ENCODE measurements at places on chromosomes 5 and 9.
A peak's percentile ranks its signal among the peaks of the same experiment; 100 is the strongest.

DNA sequence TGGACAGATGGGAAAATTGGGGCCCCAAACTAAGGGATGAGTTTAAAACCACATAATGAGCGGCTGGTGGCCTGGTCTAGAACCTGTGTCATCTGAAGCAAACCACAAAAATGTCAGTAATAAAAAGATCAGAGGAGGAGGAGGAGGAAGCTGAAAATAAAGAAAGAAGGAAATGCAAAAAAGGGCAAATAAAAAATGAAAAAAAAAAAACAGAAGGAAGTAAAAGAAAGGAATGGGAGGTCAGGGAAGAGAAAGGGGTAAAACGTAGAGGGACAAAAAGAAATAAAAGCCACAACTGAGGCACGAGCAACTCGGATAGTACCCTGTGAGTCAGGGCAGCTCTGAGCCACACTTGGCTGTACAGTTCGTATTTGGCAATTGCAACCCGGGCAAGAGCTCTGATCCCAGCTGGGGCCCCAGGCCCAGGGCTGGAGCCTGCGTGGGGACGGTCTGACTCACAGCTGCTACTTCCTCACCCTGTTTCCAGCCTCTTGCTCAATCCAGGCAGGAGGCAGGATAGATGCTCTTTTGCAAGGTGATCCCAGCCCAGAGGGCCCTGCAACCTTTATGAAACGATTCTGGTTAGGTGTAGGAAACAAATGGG lies 137.9 kb upstream of the TRIM32 start:
- DNase-seq, result peak; percentile 93

DNA sequence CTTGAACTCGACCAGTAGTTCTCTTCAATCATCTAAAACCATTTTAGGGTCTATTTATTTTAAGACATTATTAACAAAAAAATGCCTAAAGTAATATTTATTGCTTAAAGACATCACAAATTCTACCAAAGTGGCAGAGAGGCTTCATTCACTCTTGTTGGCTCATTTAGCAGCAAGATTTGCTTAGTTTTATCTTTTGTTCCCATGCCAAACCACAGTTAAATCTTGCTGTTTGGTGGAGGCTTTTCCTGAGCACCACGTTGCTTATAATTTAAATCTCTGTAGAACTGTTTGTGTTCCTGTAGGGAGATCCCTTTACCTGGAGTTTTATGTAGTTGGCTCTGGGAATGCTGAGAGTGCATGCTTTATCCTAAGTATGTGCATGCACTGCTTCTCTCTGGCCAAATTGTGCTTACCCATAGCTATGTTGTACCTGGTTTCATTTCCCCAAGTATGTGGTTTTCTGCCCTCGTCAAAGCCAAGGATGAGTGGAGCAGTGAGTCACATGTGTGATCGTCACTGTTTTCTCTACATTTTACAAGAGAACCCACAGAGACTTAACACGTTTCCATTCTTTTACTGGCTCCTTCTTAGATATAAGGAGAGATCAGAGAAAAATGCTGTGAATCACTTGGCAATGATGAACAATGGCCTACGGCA lies 42.1 kb upstream of the MAST4 start:
- peak; percentile 85 for DNase-seq

DNA sequence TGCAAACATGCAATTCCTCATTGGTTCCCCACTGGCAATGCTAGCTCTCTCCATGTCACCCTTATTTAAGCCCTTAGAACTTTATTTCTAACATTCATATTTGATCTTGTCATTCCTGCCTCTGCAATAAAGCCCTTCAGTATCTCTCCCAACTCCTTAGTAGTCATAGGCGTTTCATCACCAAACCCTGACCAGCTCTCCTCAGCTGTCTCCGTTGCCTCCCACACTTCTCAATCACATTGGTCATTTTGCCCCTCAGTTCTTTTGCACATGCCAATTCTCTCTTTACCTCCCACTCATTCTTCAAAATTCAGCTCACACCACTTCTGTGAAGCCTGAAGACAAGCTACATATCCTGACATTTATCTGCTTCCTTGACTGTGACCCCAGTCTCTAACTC lies 2.8 kb upstream of the RUSC2 start:
- DNase-seq, result peak; percentile 68

GRCh38 chr5:6359555-6360322 lies 18.6 kb downstream of the MED10 start:
- no peak for DNase-seq

GRCh38 chr5:112312295-112313275 lies 106.5 kb downstream of the EPB41L4A start:
- DNase-seq, result no peak

- DNase-seq, result no peak
These were observed 74.8 kb upstream of the ZNF622 start for GRCh38 chr5:16540421-16540820.

DNA sequence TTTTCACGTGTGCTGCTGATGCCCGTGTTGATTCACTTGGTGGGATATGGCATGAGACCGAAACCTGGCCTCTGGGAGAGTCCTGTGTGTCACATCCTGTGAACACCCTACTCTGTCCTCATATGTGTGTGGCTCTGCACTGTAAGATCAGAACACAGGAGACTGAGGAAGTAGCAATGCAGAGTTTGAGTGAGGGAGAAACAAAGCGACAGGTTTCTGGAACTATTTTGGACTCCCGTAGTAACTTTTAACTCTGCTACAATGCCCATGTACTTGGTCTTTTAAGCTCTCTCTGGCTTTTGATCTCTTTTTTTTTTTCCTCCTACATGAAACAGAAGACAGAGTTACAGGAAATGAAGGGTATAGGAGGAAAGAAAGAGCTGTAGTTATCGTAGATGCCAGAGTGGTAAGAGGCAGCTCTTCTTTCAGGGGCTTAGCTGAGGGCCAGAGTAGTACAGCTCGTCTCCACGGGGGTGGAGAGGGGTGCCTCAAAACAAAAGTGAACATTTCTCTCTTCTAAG lies 26.6 kb downstream of the GRAMD2B start:
- peak; percentile 54 for DNase-seq

- no peak for DNase-seq
These were observed 290.5 kb downstream of the DOCK8 start for GRCh38 chr9:504921-505740.

DNA sequence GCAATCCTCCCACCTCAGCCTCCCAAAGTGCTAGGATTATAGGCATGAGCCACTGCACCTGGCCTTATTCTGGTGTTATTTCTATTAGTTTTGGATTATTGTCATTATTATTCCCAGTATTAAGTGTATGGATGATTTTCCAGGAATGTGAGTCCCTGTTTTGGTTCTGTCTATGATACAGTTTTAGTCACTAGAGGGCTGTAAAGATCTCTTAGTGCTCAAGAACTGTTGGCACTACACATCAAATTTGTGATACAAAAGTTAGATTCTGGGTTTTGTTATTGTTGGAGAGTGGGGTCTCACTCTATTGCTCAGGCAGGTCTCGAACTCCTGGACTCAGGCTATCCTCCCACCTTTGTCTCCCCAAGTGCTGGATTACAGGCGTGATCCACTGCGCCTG lies 12.1 kb downstream of the CCL28 start:
- DNase-seq, result no peak

GRCh38 chr5:124941051-124942049 lies 194.9 kb upstream of the ZNF608 start:
- DNase-seq, result peak; percentile 36

GRCh38 chr9:97900738-97901565 lies 21.3 kb downstream of the TRMO start:
- DNase-seq, result peak; percentile 44

DNA sequence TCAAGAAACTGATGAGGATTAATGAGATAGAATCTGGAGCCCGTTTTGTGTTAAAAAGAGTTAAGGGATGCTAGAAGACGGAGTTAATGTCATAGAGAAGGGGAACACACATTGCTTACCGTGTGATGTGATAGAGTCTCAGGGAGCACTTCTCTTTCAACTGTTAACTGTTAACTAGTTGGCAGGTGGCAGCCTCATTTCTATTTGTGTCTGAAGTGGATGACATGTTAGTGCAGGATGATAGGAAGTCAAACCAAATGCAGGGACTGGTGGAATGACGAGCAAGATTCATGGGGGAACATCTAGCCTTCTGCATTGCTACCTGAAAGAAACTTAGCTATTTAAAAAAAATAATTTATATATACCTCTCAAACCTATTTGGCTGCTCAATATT lies 222.7 kb downstream of the MAST4 start:
- DNase-seq, result no peak

DNA sequence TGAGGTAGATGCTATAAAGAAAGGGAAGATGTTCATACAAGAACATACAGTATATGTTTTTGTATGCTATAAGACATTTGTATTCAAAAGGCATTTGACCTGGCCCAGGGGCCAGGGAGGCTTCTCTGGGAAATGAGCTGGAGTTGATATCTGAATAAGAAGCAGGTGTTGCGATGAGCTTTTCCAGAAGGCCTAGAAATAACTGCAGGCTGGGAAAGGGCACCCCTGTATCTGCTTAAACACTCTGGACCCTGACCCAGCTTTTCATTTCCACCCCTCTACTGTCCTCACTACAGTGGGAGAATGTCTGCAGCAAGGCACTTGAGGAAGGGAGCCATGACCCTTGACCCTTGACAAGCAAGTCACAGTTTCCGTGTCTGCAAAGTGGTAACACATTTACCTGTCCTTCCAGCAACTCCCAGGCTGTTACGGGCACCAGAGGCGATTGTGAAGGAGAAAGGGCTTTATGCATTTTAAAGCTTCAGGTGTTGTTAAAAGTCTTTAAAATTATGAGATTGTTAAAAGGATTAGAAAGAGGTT lies 88.2 kb upstream of the PANK3 start:
- no peak for DNase-seq

GRCh38 chr5:89349246-89349980 lies 466.4 kb upstream of the MEF2C start:
- no peak for DNase-seq

DNA sequence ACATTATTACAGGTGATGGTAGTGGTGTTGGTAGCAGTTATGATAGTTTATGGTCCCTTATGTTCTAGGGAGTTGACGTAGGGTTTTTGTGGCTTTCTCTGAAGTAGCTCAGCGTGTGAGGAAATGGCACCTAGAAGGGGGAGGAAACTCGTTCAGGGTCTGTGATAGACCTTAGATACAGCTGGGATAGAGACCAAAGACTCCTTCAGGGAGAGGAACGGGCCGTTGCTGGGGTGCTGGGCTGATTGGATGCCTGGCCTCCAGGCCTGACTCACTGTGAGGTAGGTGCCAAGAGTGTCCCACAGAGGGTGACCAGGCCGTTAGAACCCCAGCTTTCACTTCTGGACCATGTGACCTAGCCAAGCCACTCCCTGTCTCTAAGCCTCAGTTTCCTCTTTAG lies 96.6 kb downstream of the DAB2IP start:
- DNase-seq, result no peak

DNA sequence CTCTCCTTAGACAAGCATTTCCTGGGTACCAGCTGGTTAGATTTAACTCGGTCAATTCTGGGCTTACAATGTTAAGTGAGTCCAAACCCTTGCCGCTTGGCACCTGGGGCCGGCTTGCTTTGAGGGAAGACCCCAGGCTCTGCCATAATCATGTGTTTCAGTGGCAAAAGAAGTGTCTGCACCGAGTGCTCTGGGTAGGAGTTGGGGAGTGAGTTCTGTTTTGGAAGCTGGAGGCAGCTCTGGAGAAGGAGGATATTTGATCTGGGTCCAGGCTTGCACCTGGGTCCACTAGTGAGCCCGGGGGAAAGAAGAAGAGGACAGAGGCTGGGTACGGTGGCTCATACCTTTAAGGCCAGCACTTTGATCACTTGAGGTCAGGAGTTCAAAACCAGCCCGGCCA lies 8.4 kb upstream of the OLFM1 start:
- DNase-seq, result no peak
